ENCODE measurements at places on chromosomes 13 and 19.

- DNase-seq = no peak
Observed at GRCh38 chr19:15104411-15104810, 2.8 kb upstream of the SYDE1 start.

- DNase-seq = no peak
Observed at GRCh38 chr13:42981317-42981716, 10.7 kb downstream of the EPSTI1 start.

- DNase-seq = no peak
Observed at GRCh38 chr13:77305266-77305665, 21.6 kb downstream of the MYCBP2 start.

DNA sequence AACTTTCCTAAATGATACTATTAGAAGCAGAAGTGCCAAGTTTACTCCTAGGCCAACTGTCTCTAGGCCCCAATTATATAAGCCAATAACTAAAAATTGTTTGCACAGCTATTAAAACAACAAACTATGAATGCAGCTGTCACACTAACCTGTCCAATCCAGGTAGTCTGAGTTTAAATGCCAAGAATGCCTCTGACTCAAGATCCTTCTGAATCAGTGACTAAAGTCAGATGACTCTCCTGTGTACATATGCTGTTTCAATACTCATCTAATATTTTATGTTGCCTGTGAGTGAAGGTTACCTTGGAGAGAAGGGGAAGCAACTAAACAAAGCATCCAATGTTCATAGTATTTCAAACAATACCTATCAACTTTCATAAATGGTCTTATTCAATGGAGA, 257.0 kb downstream of the ENOX1 start:
- DNase-seq = no peak

GRCh38 chr13:32173881-32174280, 141.3 kb downstream of the ZAR1L start:
- no peak for DNase-seq

All from Calu3 (cell line).